ENCODE measurements at places on chromosomes 1 and 21.
A peak's percentile ranks its signal among the peaks of the same experiment; 100 is the strongest.

GRCh38 chr1:113874012-113874879 lies 2.7 kb upstream of the PTPN22 start:
- DNase-seq: no peak

DNA sequence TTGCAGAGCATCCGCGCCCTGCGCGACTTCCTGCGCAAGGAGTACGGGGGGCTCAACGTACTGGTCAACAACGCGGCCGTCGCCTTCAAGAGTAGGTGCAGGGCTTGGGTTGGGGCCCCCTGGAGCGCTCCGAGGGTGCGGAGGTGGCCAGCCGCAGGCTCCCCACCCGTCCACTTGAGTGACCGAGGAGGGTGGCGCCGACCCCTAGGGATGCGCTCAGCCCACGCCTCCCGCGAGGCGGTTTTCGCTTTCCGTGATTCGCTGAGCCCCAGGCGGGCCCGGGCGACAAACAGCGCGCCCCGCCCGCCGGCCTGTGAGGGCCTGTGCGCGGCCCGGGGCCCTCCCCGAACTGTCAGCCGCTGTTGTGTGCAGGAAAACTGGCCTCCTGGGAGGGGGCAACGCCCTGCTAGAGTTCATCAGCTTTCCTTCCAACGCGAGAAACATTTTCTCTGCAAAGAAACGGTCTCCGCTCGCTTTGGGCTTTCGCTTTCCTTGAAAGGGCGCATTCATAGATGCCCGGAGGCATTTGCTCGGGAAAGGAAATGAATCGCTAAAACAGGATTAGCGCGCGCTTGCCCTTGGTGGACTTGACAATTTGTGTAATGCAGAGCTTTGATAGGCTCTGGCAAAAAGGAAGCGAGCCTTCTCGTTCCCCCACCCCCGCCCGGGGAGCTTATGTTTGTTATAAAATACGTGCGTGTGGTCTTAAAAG lies 668 bp downstream of the CBR3 start:
- no peak for DNase-seq

DNA sequence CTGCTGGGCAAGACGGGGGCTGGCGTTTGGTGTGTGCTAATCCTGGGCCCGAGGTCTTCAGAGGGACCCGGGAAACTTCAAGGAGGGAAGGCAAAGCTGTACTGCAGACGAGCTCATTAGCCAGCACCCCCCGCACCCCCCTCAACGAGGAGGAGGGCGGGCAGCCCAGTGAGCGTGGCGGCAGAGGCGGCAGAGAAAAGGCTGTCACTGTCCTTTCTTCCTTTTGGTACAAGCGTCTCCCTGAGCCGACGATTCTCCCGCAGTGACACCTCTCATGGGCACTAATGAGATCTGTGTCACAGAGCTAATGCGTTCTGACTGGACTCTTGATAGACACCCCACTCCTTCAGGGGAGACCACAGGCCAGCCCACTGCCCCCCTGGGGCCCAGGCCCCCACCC lies 29.5 kb downstream of the DMAP1 start:
- DNase-seq: no peak

- no peak for DNase-seq
These were observed 3.3 kb upstream of the FMOD start for GRCh38 chr1:203354246-203354645.

- no peak for DNase-seq
These were observed 16.7 kb upstream of the PDE9A start for GRCh38 chr21:42636520-42637266.

- no peak for DNase-seq
These were observed 8.7 kb upstream of the TDRD10 start for GRCh38 chr1:154493276-154493675.

- DNase-seq: no peak
These were observed 3.5 kb upstream of the LRIF1 start for GRCh38 chr1:110967256-110967655.

GRCh38 chr1:223776075-223776814 lies 63.9 kb downstream of the CAPN2 start:
- DNase-seq: no peak

- no peak for DNase-seq
These were observed 67.9 kb upstream of the PGBD5 start for GRCh38 chr1:230494026-230494425.

GRCh38 chr21:19026911-19027310 lies 623.3 kb upstream of the TMPRSS15 start:
- no peak for DNase-seq

- no peak for DNase-seq
These were observed 193.0 kb downstream of the CACNA1E start for GRCh38 chr1:181676269-181676668.

- DNase-seq: no peak
These were observed 2.1 kb upstream of the SSX2IP start for GRCh38 chr1:84692391-84692790.

DNA sequence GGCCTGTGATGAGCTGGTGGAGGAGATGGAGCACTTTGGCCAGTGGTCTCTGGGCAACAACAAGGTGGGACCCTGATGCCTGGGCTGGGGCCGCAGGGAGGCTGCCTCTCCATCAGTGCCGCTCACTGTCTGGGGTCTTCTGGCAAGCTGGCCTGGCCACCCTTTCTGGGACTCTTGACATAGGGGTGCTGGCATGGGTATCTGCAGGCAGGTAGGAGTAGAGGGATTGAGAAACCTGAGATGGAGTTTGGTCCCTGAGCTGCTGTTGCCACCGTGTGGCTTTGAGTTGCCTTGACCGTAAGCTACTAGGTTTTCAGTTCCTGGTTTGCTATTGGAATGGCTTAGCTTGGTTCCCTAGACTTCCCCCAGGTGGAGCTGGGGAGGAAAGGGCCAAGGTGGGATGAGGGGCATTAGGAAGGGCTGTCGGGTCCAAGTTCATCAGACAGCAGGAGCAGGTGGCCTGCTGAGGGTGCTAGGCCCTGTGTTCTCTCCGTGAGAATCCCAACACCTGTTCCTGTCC lies 13.2 kb upstream of the MFN2 start:
- DNase-seq: peak; percentile 83

DNA sequence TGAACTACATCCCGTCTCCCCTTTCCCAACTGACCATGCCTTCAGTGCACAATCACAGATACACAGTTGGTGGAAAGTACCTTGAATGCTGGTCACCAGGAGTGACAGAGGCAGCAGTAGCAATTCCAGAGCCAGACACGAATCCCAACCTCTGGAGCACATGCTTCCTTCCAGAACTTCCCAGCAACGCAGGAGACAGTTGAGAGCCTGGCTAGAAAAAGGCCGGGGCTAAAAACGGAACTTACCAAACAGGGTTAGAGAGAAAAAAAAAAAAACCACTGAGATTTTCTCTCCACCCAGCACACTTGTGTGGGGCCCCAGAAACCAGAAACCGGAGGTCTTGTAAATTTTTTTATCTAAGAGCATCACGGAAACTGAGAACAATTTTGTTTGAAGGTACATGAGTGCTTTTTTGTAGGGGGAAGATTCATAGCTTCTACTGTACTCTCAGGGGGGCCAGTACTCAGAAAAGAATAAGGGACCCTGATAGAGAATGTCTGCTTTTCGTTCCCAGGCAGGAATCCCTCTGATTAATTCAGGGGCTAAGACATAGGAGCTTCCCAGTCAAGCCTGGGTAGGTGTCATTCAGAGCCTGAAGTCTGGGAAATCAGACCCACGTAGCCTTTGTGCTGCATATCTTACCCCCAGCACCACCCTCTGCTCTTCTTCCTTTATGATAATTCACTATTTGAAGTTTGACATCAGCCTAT lies at the start of gene CD48:
Gene CD48, minus strand, starts transcription at position 221 of the 710 bp plus-strand sequence. Its CDS starts 59 bp downstream, at position 162.
- no peak for DNase-seq

Data from NCI-H510A (cell line).